NCI-H1092 treated with DMSO at 0.1 percent for 48 hours (cell line): ENCODE measurements at places on chromosomes 5 and 9.
A peak's percentile ranks its signal among the peaks of the same experiment; 100 is the strongest.

DNA sequence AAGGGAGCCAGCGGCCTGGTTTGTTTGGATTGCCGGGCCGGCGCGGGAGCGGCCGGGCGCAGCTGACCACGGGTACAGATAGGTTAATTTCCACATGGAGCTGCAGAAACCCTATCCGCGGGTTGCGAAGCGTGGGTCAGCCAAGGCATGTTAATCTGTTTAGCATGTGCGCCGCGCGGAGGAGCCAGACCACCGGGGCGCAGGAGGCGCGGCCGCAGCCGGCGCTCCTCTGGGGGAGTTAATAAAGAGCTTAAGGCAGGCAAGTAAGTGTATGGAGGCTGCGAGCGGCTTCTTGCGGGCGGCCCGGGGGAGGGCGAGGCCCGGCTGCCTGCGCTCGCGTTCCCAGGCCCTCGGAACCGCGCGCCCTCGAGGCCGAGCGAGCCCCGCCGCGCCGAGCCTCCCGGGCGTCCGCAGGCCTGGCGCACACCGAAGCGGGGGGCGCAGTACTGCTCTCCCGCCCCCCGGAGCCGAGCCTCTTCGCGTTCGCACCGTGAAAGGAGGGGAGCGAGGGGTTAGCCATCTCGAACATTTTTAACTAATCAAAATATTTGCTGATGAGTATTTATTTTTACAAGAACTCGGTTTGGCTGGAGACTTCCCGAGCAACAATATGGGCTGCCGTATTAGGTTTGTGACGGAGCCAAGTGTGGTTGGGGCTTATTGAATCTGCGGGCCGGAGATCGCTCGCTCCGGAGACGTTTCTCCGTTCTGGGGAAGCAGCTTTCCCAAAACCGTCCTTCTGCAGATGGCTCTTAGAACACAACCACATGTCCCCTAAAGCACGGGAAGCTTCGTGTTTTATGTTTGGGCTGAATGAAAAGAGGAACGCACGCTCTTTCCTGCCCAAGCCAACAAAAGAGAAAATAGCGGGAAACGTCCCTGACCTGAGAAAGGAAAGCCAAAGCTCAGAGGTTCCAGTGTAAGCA, 28.8 kb downstream of the FOXD1 start:
- peak; percentile 49 for DNase-seq

DNA sequence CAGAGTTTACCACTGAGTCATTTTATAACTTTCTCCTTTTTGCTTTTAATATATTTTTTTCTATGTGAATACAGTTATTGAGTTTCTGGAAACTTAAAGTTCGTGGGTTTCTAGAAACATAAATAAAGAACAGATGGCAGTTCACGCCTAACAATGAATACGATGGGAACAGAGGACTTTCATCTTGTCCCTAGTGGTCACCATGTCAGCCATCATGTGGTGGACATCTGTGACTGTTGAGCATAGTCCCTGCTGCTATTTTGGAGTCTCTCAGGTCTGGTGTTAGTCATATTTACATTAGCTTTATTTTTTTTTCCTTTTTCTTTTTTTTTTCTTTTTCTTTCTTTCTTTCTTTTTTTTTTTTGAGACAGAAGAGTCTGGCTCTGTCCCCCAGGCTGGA, 85.3 kb downstream of the XRCC4 start:
- DNase-seq: no peak

GRCh38 chr5:44389090-44389822, at the start of gene FGF10:
Gene FGF10 (minus strand): TSS chr5:44389420. CDS start chr5:44388682, 738 bp downstream.
- DNase-seq: no peak

GRCh38 chr5:76290321-76290757, 112.7 kb upstream of the IQGAP2 start:
- DNase-seq: no peak

GRCh38 chr9:87683751-87684626, 41.9 kb upstream of the CTSL start:
- DNase-seq: no peak

GRCh38 chr5:4700871-4701270, 439.3 kb upstream of the ADAMTS16 start:
- no peak for DNase-seq

GRCh38 chr5:134136771-134137170, 22.3 kb downstream of the TCF7 start:
- no peak for DNase-seq

DNA sequence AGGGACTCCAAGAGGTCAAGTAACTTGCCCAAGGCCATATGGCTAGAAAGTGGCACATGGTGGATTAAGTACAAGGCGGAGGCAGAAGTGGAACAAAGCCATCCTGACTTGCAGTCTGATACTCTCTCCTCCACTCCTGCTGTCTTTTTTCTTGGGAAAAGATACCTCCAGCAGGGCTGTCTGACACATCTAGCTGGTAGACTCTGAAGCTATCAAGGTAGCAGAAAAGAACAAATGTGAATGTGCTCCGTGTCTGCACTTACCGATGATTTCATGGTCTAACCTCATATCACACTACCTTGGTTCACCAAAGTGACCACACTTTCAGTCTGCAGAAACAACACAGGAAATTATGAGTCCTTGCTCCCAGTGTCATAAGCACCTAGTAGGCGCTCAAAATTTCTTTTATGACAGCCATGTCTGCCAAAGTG, 284.8 kb downstream of the CRB2 start:
- no peak for DNase-seq

- peak; percentile 17 for DNase-seq
Measured at GRCh38 chr5:168114444-168115017, 176.9 kb upstream of the WWC1 start.

GRCh38 chr5:133700251-133700650, 87.9 kb upstream of the FSTL4 start:
- no peak for DNase-seq

GRCh38 chr9:131769361-131769760, 29.5 kb upstream of the RAPGEF1 start:
- no peak for DNase-seq

GRCh38 chr9:92438900-92439526, 14.7 kb upstream of the OMD start:
- DNase-seq: no peak

- peak; percentile 64 for DNase-seq
Measured at GRCh38 chr5:138543730-138544104, 681 bp upstream of the ETF1 start.

DNA sequence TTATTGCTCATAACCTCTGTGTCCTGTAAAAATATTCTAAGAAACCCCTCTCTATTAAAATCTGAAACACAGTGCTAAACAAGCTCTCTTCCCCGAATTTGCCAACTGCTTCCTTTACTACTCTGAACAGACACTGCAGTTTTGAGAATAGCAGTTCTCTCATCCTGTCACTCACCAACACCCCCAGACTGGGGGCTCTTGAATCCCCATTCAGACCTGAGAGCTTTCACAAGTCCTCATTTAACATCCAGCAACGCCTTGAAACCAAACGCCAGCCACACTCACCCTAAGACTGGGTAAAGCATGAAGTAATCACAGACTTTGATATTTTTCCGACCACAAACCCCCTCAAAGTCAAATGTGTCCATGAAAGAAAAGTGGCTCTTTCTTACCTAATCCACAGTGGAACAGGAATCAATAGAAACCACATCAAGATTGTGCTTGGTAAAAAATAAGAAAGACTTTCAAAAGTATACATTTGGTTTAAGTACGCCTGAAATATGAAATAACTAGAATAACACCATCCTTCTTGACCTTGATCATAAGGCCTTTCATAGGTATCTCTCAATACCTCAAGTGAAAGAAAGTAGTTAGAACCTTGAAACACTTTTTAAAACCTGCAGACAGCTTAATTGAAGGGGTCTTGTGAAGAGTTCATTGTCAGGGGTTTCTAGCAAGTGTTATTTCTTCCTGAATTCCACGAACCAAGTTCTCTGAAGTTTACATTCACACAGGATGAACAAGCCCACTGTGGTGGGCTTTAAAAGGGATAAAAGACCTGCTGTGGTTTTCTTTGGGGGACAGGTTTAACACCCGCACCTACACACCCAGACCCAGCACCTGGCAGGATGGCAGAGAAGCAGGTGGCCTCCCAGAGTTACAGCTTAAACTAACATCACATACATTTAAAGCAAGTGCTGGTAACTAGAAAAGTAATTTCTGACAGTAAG, 412.6 kb downstream of the MLLT3 start:
- no peak for DNase-seq

DNA sequence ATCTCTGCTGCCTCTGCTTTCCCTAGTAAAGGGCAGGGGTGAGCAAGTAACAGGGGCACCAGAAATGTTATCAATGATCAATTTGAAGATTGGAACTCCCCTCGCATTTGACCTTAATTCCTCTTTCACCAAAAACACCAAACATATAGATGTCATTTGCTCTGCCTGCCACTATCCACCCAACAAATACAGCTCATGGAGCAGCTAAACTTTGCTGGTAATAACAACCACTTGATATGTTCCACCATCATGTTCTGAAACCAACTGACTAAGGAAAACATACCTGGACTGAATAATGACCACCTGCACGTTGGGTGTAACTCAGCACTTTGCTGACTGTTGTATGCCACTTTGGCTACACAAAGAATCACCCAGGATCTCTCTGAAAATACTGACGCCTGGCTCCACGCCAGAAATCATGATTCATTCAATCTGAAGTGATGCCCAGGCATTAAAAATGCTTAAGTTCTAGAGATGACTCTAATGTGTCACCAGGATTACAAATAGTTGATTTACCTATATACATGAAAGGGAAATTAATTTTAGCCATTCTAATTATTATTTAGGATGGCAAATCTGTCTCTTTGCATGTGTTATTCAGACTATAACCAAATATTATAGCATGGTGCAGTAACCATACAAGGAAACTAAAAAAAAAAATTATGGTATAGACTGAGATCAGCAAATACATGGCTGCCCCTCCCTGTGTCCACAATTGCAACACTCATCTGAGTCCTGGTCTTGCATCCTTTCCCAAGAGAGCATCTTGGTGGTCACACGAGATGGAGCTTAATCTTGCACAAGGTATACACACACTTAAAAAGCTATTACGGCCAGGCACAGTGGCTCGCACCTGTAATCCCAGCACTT, 43.1 kb upstream of the TTC39B start:
- no peak for DNase-seq

DNA sequence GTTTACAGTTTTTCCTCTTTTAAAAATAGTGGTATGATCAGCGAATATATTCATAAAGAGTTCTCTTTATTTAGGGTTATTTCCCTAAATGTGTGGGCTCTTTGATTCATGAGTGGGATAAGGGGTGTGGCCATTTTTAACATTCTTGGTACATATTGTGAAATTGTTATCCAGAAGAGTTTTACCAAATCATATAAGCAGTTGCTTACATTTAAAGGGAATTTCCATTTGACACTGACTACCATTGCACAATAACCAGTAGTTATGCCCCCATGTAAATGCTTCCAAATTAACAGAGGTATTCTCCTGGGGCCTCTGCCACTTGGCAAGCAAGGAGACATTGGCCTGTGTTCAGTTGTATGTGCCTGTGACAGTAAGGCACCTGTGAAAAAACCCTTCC, 27.2 kb downstream of the SLC25A48 start:
- no peak for DNase-seq

DNA sequence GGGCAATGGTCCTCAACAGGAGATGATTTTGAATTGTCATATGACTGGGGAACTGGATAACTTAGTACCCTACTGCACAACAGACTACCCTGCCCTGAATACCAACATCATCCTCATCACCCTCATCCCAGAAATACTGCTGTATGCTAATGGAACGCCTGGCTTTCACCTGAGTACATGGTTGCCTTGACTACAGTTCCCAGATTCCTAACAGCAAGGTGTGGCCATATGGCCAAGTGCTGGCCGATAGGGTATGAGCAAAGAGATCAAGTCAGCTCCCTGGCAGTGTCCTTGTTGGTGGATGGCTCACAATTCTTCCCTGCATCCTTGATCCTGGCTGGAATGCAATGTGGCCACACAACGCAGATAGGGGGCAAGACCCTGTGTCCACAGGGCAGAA, 31.2 kb upstream of the IRX2 start:
- DNase-seq: no peak

GRCh38 chr5:86118542-86118941, 499.2 kb upstream of the COX7C start:
- DNase-seq: no peak

- no peak for DNase-seq
Measured at GRCh38 chr5:80763873-80764647, 109.3 kb upstream of the DHFR start.

DNA sequence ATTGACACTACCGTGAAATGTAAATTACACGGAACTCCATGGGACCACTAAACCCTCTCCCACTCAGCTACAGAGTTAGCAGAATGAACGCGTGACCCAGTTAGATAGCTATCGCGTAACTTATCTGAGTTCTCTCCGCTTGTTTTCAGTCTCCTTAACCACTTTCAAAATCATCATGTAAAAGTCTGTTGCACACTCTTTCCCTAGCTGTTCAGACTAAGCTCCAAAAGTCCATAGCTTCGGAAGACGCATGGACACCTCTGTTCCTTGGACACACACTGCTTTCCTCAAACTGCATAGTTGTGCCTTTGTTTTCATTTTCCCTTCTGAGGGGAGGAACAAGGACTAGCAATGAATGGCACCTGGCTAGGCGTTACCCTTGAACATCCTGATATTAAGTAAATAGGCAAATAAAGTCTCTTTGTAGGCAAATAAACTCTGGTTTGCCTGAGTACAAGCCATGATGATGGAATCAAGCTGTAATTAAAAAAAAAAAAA, 83.3 kb downstream of the DAPK1 start:
- no peak for DNase-seq

DNA sequence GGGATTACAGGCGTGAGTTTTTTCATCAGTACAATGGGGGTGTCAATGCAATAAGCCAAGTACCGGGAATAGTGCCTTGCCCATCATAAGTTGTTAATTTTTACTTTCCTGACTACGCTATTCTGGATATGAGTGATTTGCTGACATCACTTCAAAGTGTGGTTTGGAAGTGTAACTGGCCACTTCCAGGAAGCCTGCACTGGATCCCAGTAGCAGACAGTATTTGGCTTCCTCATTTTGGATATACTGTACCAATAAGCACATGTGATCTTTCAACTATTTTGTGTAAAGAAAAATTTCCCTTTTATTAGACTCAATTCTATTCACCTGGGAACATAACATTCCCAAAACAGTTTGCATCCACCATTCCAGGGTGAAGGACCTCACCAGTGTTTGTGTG, 417.7 kb upstream of the KLF4 start:
- DNase-seq: no peak

DNA sequence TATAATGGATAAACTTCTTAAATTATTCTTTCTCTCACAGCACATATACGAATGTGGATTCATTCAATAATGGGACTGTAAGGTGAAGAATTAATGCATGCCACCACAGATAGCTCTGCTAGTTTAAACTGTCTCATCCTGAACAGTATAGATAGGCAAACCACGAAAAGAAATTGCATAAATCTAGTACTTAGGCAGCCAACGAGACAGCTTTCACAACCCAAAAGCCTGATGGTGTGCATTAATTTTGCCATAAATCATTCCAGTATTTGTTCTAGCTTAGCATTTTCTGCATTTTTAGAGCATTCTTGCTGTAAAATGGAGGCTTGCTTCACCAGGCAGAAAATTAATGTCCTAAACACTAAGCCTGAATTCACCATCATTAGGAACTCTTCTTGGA, 834.2 kb upstream of the DMAC1 start:
- no peak for DNase-seq

GRCh38 chr5:61139094-61139873, 23.0 kb downstream of the SMIM15 start:
- DNase-seq: no peak

DNA sequence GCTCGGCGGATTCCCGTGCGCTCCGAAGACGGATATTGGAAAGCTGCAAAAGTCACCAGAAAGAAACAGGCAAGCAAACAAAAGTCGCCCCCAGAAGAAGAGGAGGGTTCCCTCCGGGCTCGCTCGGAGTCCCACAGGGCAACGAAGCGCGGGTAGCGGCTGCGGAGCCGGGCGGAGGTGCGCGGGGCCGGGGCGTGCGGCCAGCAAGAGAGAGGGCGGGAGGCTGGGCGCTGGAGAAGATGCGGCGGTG, at the start of gene FBN2:
TSS of gene FBN2 (minus strand) at position 246 of the 250 bp plus-strand sequence. CDS start 642 bp downstream, outside the sequence.
- DNase-seq: no peak
